ENCODE measurements at places on chromosomes 7 and 10.
A peak's percentile ranks its signal among the peaks of the same experiment; 100 is the strongest.

DNA sequence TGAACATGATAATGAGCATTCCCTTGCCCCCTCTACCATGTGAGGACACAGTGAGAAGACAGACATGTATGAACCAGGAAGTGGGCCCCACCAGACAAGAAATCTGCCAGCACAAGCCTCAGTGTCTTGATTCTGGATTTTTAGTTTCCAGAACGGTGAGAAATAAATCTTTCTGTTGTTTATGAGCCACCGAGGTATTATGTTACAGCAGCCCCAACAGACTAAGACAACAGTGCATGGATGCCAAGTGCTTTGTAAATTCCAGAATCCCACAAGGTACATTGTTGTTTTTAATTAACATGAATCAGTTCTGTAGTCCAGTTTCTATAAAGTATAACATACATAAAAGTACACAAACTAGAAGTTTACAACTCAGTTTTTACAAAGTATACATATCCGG, 162.2 kb downstream of the ARHGAP21 start:
- no peaks in the 10 kb centered on the region for H3K36me3 ChIP-seq
- no peaks in the 10 kb centered on the region for H3K27me3 ChIP-seq
- H3K4me3 ChIP-seq, result no peak overlapping the region
- no peaks in the 10 kb centered on the region for H3K4me1 ChIP-seq

DNA sequence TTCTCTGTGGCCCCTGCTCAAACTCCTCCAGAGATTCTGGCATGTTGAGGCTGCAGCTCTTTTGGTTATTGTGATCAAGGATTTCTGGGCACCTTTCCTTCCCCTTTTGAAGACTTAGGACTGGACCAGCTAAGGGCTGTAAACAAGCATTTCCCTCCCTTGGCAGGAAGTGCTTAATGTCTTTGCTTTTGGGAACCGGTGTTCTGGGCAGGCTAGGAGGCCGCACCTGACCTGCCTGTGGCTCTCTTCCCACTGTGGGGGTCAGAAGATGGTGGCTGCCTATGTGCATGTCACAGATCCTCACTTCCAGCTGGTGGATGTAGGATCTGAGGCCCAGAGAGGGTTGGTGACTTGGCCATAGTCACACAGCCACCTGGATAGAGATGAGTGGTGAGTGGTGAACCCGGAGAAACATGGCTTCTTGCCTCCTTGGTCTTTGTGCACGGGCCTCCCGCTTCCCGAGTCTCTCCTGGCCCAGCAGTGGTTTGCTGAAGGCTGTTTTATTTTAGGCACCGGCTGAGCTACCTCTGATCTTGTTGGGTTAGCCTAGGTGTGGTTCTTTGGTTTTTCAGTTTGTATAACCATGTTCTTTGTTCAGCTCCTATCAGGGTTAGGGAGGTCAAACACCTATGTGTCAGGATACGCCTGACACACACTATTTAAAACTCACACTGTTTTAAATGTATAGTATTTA, 82.0 kb downstream of the GRK5 start:
- no peak overlapping the region for H3K4me3 ChIP-seq
- no peaks in the 10 kb centered on the region for H3K36me3 ChIP-seq
- no peak for DNase-seq
- H3K27ac ChIP-seq, result peak overlapping the region; percentile 14
- no peaks in the 10 kb centered on the region for H3K4me1 ChIP-seq
- no peaks in the 10 kb centered on the region for H3K27me3 ChIP-seq

GRCh38 chr10:105170521-105170920, 529.4 kb downstream of the SORCS3 start:
- H3K27me3 ChIP-seq, result no peaks in the 10 kb centered on the region
- H3K4me3 ChIP-seq, result no peak overlapping the region
- no peak overlapping the region for H3K27ac ChIP-seq

DNA sequence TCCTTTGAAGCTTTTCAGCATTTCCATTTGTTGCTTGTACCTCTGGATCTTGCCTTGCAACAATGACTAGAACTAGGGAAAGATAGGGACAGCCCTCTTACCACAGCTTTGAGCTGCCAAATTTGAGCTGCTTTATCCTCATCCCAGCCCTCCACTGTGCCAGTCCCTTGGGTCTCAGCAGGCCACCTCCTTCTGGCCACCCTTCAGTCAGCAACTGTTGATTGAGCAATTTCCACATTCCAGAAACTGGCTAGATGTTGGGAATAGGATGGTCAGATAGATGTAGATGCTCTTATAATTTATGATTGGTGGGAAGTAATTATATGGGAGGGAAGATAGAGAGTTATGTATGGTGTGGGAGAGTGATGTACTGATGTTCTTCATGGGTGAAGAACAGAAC, 100.1 kb downstream of the ST7 start:
- H3K4me3 ChIP-seq, result no peak overlapping the region
- H3K27me3 ChIP-seq, result no peaks in the 10 kb centered on the region
- H3K4me1 ChIP-seq, result no peaks in the 10 kb centered on the region
- H3K36me3 ChIP-seq, result no peaks in the 10 kb centered on the region
- no peak for DNase-seq
- H3K27ac ChIP-seq, result no peak overlapping the region

GRCh38 chr10:76778914-76779795, 858.5 kb downstream of the KCNMA1 start:
- no peak for DNase-seq
- H3K27ac ChIP-seq, result no peak overlapping the region
- H3K27me3 ChIP-seq, result no peaks in the 10 kb centered on the region
- H3K4me3 ChIP-seq, result no peak overlapping the region
- no peaks in the 10 kb centered on the region for H3K36me3 ChIP-seq

Measured in uterus (tissue), 4 donors.